Activated CD4-positive, alpha-beta T cell treated with anti-CD3 and anti-CD28 coated beads, Interleukin-2, Interleukin-4, amounts not matched to agents 100 ng/mL and 50 ng/mL, durations not matched to agents 16 hours and 8 hours (primary cell): ENCODE measurements at places on chromosomes 4 and X.

DNA sequence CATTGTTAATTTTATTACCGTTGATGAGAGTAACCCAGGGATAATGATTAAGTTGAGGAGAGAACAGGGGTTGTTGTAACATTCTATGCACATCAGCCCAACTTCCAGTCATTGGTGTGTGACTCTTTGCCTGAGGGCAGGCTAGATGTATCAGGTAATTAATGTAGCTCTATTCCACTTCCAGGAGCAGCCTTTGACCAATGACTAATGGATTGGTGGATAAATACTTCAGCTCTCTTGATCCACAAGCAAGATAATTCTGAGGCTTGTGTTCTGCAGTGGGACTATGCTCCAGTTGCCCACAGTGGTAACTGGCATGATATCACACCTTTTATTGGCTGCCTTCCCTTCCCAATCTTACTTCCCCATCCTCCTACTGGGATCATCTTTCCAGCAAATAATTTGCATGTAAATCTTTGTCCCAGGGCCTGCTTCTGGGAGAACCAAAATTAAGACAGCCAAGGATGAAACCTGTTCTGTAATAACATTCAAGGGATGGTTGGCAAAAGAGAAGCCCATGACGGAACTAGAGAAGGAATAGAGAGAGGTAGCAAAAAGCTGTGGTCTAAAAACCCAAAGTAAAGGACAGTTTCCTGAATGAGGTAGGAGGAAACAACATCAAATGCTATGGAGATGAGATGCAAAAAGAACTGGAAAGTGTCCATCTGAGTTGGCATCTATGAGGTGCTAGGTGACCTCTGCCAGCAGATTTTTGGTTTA, 241.4 kb upstream of the RPS6KA3 start:
- DNase-seq = no peak

- no peak for DNase-seq
These were observed 80.1 kb downstream of the HUWE1 start for GRCh38 chrX:53606456-53606855.

DNA sequence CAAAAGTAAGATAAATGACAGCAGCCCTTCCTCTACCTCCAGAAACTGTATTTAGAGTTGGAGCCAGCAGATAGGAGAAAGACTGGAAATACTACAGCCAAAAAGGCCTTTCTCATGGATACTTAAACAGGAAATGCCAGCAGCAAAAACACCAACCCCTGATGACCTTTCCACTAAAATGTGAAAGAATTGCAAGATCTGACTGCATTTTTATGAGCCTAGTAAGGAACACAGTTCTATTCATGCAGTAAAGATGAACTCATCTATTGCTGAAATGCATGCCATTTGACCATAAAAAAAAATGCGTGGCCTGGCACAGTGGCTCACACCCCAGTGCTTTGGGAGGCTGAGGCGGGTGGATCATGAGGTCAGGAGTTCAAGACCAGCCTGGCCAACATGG, 19.9 kb downstream of the ABCG2 start:
- no peak for DNase-seq

DNA sequence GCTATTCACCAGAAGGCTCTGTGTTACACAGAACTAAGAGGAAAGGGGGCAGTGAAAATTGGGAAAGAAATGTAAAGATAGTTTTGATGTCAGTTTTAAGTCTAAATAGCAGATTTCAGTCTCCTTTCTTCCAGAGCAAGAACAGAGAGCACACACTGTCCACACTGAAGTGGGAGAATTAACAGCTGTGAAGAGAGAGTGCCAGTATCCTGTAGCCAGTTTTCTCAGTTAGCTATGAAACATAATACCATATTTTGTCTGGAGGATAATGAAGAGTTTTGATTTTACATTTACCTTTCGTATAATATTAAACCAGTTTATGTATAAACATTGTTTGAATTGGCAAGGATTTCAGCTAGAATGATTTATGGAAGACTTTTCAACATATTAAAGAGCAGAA, 35.1 kb downstream of the FBXO8 start:
- DNase-seq = no peak

GRCh38 chr4:27094783-27095182, 234.1 kb downstream of the STIM2 start:
- DNase-seq = no peak

DNA sequence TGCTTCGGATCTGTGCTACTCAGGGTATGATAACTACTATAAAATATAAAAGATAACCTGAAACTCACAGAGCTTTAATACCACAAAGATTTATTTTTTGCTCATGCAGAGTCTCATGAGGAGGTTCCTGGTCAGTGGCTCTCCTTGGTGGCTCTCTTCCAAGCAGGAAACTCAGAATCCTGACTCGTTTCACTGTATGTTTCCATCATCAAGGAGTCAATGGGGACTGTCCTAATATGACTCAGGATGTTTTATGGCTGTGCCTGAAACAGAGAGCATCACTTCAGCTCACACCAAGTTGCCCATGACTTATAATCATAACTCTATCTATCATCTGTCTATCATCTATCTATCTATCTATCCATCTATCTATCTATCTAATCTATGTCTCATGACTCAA, 620.8 kb upstream of the NR3C2 start:
- DNase-seq = no peak

GRCh38 chrX:1450361-1451161, 2.1 kb downstream of the ASMTL start:
- DNase-seq = no peak

DNA sequence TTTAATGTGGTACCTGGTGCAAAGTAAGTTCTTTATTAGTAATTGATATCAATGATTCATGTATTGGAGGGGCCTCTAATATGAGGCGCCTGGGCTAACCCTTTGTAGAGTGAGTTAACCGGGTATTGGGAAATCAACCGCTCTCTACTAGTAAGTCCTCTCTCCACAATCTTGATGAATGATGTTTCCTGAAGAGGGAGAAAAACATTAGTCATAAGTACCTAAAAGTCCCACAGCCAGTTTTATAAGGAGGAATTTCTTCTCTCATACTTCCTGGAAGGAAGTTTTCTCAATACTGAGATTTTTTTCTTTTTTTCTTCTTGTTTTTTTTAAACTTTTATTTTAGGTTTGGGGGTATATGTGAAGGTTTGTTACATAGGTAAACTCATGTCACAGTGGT, 62.3 kb downstream of the AGTR2 start:
- no peak for DNase-seq

DNA sequence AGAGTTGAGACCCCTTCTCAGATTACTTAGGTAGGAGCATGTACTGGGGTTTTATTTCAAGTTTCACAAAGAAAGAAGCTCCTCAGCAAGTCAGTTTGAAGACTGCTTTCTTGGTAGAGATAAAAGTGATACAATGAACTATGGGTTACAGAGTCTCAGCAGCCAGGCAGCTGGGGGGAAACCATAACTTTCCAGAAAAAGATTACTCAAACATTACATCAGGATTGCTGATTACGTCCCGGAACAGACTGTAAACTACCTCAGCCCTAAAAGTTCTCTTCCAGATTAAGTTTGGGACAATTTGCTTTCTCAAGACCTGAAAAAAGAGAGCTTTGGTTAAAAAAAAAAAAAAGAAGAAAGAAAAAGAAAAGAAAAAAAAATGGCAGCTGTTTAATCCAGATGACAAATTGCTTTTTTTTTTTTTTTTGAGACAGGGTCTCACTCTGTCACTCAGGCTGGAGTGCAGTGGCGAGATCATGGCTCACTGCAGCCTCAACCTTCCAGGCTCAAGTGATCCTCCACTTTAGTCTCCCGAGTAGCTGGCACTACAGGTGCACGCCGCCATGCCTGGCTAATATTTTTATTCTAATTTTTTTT, 16.6 kb downstream of the SAT1 start:
- no peak for DNase-seq

DNA sequence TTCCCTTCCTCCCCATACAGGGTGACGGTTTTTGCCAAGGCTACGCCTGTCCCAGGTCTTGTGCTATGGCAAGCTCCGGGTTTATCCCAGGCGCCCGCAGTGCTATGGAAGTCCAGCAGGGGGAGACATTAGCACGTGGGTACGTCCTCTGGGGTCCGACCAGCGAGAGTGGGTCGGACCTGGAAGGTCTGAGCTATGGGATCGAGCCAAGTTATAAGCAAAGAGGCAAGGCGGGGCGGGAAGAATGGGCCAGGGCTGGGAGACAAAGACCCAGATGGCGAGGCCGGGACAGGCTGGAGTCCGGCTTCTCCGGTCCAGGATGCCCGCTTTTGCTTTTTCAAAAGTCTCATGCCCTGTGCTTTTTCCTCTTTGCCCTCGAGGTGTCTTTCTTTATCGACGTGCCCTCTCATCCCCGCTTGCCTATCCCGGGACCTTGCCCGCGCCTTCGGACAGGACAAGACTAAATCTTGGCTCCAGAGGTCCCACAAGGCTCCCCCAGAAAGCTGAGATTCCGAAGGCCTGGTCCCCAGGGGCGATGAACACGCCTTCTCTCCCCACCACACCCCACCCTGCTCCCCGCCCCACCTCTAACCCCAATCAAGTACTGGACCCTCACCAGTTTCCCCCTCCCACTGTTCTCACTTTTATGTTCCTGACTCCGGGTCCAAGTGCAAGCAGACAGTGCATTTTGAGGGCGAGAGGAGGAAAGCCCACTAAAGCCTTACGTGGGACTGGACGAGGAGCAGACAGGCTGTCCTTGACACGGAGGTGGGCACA, 785 bp upstream of the EFNB1 start:
- DNase-seq = peak; percentile 81

DNA sequence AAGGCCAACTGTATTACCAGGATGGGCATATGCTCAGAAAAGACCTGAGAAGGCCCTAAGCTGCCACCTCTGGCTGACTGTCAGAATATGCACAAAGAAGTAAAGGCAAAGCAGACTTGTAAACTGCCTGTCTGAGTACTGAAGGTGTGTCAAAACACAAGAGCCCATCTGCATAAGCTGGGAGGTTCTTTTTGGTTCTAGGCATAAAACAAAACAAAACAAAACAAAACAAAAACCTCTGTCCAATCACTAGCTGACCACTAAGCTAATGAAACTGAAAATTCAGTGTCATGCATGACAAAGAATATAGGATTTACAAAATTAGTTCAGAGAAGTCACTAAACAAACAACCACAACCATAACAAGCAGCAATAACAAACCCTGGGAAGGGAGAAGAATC, 20.6 kb downstream of the SH3D19 start:
- no peak for DNase-seq

DNA sequence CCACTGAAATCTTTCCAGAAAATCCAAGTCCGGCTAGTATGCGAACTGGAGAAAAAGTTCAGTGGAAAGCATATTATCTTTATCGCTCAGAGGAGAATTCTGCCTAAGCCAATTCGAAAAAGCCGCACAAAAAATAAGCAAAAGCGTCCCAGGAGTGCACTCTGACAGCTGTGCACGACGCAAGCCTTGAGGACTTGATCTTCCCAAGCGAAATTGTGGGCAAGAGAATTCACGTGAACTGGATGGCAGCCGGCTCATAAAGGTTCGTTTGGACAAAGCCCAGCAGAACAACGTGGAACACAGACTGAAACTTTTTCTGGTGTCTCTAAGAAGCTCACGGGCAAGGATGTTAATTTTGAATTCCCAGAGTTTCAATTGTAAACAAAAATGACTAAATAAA, 34.4 kb downstream of the STX18 start:
- DNase-seq = no peak

DNA sequence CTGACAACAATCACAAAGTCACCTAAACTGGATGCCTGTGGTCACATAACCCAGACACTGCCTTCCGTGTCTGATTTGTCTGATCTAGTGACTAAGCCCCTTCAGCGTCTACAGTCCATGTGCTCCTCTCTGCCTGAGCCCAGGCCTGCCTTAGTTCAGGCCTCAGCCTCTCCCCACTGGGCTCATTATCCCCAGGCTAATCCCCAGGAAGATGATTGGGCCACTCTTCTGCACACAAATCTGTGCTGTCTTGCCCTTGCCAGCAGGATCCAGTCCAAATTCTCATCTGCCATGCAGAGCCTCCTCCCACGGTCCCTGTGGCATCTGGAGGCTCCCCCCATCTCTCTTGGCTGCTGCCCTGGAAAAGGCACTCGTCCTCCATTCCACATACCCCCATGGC, 96.5 kb downstream of the SLC2A9 start:
- DNase-seq = no peak

DNA sequence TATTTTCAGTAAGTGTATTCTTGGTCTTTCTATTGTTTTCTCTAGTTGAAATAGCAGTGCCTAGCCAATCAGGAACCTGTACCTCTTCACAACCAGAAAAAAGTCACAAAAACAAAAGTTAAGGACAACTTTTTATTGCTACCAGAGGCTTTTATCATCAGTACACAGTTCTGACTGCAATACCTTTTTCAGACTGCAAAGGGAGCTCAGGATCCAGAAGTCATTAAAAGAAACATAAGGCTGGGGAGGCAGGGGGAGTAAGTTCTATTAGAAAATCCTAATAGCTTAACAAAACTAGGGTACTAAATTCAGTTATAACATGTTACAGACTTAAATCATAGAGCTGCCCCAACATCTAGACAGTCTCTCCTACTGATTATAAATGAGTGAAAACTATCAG, 28.8 kb downstream of the CCNI start:
- no peak for DNase-seq

- DNase-seq = no peak
These were observed 83.4 kb upstream of the SHISA3 start for GRCh38 chr4:42313872-42314271.

- DNase-seq = no peak
These were observed 119.3 kb downstream of the AFF1 start for GRCh38 chr4:87053802-87054767.

DNA sequence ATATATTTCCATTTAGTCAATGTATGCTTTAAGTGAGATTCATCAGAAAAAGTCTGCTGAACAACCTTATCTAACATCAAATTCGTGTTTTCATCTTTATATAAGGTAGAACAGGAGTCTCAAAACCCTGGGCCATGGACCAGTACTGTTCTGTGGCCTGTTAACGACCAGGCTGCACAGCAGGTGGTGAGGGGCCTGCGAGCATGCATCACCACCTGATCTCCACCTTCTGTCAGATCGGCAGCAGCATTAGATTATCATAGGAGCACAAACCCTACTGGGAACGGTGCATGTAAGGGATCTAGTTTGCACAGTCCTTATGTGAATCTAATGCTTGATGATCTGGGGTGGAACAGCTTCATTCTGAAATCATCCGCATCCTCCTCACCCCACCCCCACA, 3.2 kb downstream of the CTSO start:
- DNase-seq = no peak

GRCh38 chr4:151833174-151833573, 72.4 kb upstream of the GATB start:
- DNase-seq = peak; percentile 32

- no peak for DNase-seq
These were observed 22.7 kb downstream of the PNPLA4 start for GRCh38 chrX:7904562-7904961.

GRCh38 chr4:134465417-134465816, 263.8 kb upstream of the PABPC4L start:
- no peak for DNase-seq
